ENCODE measurements at places on chromosomes 4 and X.

DNA sequence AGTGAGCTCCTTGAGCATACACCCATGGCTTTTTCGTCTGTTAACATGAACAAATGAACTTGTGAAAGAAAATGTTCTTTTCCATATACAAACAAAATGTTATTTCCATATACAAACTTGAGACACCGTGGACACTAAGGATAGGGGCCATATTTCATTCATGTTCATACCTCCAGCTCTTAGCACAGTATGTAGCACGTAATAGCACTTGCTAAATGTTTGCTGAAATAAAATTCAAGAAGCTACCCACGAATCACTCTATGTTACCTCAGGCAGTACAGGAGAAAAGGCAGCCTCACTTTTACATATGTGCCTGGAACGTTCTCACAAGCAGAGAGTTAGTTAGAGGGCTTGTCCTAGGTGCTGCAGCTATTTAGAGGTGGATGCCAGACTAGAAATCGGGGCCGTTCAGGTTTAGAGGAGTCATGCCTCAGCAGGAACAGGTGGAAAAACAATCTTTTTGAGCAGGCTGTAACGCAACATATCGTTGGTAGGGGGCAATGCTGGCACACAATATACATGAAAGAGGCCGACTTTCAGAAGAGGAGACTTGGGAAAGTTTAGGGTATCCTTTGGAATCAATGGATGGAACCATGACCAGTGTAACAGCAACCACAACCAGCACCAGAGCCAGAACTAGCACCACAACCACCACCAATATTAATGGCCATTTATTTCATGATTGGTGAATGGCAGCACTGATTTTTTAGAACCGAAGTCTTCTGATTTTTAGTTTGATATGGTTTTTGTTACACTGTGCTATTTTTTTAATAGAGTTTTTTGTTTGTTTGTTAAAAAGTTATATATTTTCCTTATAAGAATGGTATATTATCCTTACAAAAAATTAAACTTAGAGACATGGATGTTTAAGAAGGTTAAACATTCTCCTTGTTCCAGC lies 14.8 kb upstream of the PAQR3 start:
- no peak for DNase-seq

- DNase-seq, result no peak
Measured at GRCh38 chr4:146998157-146998556, 52.5 kb upstream of the TTC29 start.

- DNase-seq, result no peak
Measured at GRCh38 chr4:3493720-3494461, 30.8 kb downstream of the DOK7 start.

GRCh38 chr4:8710416-8710815 lies 117.9 kb downstream of the CPZ start:
- no peak for DNase-seq

DNA sequence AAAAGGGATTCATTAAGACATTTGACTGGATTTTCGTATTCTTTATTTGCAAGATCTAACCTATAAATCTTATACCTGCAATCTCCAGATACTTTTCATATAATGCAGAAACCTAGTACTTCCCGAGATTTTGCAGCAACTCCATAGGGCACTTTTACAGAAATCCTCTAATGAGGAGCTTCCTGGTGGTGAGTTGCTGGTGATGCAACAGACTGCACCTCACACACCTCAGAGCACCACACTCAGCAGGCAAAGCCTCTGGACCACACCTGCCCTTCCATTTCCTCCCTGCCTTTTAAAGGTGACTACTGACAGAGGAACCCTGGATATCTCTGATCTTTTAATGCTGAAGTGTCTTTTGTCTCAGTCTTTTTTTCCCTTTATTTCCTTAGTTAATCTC lies 289.4 kb downstream of the TRAM1L1 start:
- DNase-seq, result no peak

DNA sequence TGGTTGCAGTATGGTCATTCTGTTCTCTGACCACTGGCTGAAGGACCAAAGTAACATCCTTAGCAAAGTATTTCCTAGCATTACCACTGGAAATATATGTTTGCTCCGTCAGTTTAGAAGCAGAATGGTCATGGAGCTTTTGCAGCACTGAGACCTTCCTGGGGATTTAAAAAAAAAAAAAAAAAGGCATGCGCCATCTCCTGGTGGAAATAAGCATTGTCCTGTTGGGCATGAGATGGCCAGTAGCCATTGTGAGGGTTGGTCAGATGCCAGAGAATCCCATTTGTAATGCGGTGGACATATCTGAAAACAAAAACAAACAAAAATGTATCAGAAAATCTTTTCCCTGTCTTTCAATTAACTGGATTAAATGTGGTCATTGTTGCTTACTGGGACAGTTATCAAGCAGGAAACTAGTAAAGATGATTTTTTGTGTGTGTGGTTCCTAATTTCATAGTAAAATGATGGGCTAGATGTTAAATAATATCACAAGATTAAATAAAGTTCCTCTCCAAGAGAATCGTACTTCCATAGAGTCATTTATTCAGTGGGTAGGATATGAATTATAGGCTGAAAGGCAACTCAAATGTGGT lies 139.6 kb downstream of the SOWAHB start:
- peak; percentile 55 for DNase-seq

- no peak for DNase-seq
Measured at GRCh38 chr4:160020804-160021203, 917.9 kb downstream of the RAPGEF2 start.

- DNase-seq, result no peak
Measured at GRCh38 chrX:10795721-10796120, 175.3 kb upstream of the MID1 start.

- no peak for DNase-seq
Measured at GRCh38 chrX:151712253-151712652, 3.6 kb upstream of the FATE1 start.

- DNase-seq, result no peak
Measured at GRCh38 chr4:106303548-106304281, 12.3 kb downstream of the TBCK start.

- DNase-seq, result no peak
Measured at GRCh38 chr4:112156553-112156952, 11.3 kb downstream of the FAM241A start.

GRCh38 chrX:30593440-30594200 lies 16.1 kb upstream of the TASL start:
- no peak for DNase-seq

- DNase-seq, result peak; percentile 74
Measured at GRCh38 chr4:8176547-8177399, 18.2 kb upstream of the ABLIM2 start.

DNA sequence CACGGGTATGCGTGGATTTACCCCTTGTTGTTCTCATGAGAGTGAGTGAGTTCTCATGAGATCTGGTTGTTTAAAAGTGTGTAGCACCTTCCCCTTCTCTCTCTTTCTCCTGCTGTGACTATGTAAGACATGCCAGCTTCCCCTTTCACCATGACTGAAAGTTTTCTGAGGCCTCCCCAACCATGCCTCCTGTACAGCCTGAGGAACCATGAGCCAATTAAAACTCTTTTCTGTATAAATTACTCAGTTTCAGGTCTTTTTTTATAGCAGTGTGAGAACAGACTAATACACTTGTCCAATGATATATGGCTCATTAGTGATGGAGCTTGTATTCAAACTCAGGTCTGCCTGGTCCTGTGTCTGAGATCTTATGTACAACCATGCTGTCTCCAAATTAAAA lies 28.5 kb upstream of the RTL3 start:
- no peak for DNase-seq

DNA sequence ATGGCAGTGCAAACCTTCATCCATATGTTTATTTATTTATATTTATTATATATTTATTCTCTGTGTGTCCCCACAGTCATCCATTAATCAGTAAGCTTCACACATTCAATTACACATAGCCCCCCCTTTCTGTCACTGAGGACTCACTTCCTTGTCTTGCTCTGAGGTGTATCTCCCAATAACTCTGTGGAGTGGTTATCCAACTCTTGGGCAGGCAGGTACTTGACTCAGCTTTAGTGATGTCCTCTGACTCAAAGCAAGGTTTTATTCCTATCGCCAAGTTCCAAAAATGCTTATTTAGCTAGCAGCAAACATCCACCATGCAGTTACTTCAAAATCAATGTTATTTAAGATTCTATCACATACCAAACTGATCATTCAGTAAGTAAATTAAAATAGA lies 25.2 kb upstream of the NDP start:
- no peak for DNase-seq

DNA sequence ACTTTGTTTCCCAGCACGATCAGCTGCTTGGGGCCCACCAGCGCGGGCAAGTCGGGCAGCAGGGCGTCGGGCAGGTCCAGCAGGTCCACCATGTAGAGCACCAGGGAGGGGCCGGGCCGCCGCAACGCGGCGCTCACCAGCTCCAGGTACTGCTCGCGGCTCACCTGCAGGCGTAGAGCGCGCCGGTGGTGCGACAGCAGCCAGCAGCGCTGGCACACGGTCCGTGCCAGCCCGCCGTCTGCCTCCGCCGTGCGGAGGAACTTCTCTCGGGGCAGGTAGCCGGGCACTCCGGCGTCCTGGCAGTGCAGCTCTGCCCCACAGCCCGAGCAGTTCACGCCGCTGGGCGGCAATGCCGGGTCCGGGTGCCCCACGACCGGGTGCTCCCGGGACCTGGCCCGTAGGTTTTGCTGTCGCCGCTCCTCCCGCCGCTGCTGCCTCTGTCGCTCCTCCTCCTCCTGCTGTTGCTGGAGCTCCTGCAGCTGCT lies 527 bp downstream of the NOA1 start:
- DNase-seq, result peak; percentile 54

DNA sequence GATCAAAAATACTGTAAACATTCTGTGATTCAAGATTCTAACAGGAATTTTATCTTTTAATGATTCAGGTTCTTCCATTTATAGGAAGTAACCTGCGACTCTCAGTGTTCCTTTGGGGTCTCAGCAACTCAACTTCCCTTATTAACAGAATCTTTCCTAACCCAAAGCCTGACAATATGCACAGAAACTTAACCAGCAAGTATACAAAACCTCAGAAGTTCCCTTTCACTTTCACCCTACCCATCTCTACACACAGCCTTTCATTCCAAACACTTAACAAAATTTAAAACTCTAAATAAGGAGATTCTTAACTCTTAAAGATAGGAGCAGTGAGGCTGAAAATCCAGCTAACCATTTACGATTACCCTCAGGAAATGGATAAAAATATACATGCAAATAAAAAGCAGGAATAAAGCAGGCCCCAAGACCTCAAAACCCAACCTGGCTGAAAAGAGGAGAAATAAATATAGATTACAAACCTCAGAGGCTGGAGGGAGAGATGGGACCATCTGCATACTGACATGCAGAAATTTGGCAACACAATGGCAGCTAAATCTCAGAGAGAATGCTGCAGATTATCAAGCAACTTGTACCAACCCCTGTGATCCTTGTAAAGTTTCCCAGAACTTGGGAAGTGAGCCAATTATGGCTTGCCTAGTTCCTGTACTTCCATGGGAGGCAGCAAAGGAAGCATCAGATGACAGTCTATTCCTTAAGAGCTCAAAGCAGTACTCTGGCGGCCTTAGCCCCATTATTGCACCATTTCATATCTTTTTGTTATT lies 101.0 kb downstream of the ATP11C start:
- peak; percentile 8 for DNase-seq

- DNase-seq, result no peak
Measured at GRCh38 chrX:106874075-106874474, 29.1 kb downstream of the RIPPLY1 start.

DNA sequence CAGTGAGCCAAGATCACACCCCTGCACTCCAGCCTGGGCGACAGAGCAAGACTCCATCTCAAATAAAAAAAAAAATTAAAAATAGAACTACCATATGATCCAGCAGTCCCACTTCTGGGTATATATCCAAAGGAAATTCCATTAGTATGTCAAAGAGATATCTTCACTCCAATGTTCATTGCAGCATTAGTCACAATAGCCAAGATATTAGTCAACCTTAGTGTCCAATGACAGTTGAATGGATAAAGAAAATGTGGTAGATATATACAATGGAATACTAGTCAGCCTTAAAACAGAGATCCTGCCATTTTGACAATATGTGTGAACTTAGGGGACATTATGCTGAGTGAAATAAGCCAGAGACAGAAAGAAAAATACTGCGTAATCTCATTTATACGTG lies 49.4 kb downstream of the C4orf46 start:
- DNase-seq, result no peak

GRCh38 chr4:185888676-185889075 lies 76.7 kb upstream of the SORBS2 start:
- DNase-seq, result no peak

- no peak for DNase-seq
Measured at GRCh38 chrX:7926501-7926900, 712 bp downstream of the PNPLA4 start.

GRCh38 chr4:53490161-53490956 lies 100.9 kb downstream of the LNX1 start:
- no peak for DNase-seq
